ENCODE measurements at places on chromosomes 6 and 20. TPM values are rescaled to one million over a fixed set of nuclear protein-coding genes. Genes with fewer than 3 reads are reported as not detected.

- DNase-seq = peak; percentile 91
These were observed 108.2 kb downstream of the HFE start for GRCh38 chr6:26195376-26195923.

DNA sequence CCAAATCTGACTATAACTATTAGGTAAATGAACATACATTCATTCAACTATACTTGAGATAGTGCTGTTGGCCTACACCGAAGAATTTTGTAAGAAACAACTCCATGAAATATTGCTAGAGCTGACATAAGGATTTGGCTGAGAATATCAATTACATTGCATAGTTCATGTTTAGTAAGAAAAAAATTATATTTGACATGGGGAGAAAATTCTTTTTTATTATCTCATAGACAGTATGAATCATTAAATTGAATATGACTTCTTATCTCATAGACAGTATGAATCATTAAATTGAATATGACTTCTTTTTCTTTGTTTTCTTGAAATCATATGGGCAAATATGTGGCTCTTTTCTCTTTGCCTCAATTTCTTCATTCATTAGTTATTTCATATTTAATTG is 212.3 kb upstream of the HSF2 start:
- no peak for DNase-seq

- no peak for DNase-seq
These were observed 87.8 kb downstream of the GINS1 start for GRCh38 chr20:25495189-25495824.

DNA sequence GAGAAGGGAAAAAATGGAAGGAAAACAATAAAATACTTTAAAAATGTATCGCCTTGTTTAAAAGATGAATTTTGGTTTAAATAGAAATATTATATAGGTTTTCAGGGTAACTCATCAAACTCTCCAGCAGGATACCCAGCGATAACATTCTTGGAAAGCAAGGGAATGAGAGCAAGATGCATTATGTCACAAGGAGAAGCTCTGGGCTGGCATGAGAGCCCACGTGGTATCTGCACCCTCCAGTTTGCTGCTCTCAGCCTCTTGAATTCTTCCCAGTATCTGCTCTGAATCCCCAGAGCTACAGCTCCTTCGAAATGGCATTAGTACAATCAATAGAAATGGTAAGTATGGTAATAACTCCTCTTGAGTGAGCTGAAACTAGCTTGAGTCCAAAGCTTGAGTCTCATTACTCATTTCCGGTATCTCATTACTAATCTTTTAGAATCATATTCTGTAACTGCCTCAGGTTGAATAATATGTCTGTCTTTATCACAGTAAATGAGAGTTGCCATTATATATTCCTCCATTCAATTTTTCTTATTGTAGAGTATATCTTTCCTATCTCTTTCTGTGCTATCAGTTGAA is 4.9 kb upstream of the TMEM242 start:
- no peak for DNase-seq

DNA sequence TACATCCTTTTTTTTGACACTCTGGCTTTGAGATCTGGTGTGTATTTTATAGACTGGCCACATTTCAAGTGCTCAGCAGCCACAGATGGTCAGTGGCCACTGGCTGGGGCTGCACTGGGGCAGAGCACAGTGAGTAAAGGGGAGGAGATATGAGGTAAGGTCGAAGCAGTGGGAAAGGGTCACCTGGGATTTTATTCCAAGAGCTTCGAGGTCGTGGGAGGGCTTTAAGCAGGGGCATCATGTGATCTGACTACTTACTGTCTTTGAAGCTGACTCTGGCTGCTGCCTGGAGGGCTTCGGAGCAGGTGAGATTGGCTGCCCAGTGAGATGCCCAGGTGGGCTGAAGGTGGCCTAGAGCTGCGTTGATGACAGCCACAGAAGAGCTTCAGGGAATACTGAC is 6.7 kb downstream of the C20orf203 start:
- DNase-seq = no peak

DNA sequence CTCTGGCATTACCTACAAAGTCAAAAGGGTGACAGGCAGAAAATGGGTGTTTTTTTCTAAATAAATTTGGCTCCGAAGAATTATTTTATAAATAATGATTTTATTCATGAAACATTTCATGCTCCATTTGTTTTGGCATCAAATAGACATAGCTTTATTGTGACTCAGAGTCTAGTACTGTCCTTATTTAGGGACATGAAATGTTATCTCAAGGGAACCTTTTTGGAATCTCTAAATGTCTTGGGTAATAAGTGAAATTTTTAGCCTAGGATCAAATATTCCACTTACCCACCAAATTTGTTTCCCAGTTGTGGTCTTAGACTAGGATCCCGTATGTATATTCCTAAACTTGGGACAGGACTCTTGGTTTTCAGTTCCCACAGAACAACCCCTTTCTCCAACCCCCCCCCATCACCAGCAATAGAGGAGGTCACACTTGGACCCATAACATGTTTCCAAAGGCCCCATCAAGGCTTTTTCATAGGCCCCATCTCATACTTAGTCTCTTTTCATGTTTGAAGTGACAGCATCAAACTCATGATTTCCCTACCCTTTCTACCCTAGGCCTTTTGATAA is 81.8 kb downstream of the JAG1 start:
- DNase-seq = no peak

The OTOR gene
- not detected for total RNA-seq

The TOX2 gene
- total RNA-seq = 3.9 TPM

DNA sequence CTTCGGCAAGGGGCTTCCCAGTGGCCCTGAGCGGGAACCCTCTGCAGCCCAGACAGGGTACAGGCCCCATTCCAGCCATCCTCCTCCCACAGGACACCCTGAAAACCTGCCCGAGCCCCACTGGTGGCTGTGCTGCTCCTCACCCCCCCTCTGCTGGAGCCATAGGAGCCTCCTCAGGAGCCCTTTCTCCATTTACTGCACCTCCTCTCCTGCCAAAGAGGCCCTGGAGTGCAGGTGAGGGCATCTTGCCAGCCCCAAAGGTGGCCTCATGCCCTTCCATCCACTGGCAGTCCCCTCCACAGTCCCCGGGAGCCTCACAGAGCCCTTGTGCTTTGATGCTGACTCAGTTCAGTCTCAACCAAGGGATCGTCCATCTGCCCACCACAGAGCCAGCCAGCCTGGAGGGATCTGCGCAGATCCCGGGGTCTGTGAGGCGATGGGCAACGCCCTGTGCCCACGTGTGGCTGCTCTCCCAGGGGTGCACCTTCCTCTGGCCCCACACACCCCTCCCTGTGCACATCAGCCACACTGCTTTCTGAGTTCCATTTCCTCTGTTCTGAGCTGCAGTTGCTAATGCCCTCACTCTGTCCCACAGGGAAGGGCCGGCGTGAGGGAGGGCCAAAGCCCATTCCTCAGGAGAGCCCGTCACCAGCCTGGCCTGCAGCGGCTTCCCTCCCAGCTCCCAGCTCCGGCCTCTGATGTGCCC is 228.5 kb downstream of the DLL1 start:
- peak; percentile 29 for DNase-seq

The PMEPA1 gene
- 15.2 TPM for total RNA-seq

- no peak for DNase-seq
These were observed 13.1 kb downstream of the PRDM1 start for GRCh38 chr6:106099235-106099537.

DNA sequence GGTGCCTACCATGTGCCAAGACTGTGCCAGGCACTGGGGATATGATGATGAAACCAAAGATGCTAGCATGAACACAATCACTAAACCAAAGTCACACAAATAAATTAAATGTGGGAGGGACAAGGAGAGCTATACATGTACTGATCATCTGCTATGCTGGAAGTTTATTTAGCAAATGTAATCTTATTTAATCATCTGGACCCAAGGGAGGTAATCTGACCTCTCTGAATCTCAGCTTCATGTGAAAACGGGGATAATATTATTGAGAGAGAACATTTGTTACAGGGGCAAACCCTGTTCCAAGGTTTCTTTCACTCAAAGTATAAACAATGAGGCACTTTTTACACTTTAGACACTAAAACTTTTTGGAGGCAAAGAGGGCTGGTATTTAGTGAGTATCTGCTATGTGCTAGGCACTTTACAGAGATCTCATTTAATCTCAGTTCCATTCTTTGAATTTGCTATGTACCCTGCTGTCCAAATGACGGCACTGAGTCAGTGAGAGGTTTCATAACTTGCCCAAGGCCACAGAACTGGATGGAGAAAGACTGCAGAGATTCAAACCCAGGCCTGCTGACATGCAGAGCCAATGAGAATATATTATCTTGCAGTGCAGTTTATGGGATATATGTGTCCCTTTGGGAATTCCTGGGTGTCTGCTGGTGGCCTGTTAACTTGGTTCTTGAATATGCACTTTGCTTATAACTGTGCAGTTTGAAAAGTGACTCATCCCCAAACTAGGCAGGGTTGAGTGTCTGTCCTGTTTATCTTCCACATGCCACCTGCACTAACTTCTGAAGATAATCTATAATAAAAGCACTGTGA is 3.3 kb upstream of the ASXL1 start:
- DNase-seq = no peak

Measured in ureter (tissue), 1 donor.